Vagina (tissue), 2 donors: ENCODE measurements at places on chromosomes 12 and 14.

- DNase-seq = no peak
Observed at GRCh38 chr12:92336641-92337040, 191.0 kb upstream of the BTG1 start.

GRCh38 chr14:89912667-89913211 lies 41.8 kb downstream of the EFCAB11 start:
- no peak for DNase-seq

DNA sequence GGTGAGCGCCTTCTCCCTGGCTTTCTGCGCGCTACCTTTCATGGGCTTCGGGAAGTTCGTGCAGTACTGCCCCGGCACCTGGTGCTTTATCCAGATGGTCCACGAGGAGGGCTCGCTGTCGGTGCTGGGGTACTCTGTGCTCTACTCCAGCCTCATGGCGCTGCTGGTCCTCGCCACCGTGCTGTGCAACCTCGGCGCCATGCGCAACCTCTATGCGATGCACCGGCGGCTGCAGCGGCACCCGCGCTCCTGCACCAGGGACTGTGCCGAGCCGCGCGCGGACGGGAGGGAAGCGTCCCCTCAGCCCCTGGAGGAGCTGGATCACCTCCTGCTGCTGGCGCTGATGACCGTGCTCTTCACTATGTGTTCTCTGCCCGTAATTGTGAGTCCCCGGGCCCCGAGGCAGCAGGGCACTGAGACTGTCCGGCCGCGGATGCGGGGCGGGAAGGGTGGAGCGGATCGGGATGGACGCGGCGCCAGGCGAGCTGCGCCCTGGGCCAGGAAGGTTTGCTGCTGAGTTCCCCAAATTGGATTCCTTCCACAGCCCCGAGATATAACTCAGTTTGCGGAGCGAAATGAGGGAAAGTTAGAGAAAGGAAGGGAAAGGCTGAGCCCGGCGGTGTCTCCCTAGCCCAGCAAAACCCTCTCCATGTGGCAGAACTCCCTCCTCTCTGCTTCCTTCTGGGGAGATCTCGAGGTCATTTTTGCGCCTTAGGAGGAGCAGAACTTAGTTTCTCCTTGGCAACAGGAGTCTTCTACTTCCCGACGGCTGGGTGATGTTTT lies 972 bp downstream of the PTGDR start:
- no peak for DNase-seq

- DNase-seq = no peak
Observed at GRCh38 chr12:87047691-87048090, 791.5 kb upstream of the MGAT4C start.

- DNase-seq = no peak
Observed at GRCh38 chr14:72701237-72701565, 192.7 kb downstream of the DPF3 start.

DNA sequence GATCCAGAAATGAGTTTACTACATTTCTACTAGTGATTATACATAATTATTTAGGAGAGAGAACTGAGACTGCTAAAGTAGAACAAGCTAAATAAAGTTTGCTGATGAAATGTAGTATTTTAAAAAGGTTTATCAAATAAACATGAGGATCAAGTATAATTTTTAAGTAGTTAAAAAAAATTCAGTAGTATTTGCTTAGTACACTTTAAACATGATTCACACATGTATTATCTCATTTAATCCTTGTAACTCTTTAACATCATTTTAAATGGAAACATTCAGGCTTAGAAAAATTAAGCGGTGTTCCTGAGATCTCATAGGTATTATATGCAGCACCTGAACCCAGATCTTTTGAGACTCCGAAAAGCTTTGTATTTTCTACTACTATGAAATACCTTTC lies 8.7 kb downstream of the SNW1 start:
- no peak for DNase-seq

GRCh38 chr12:4975574-4975973 lies 65.9 kb downstream of the KCNA1 start:
- no peak for DNase-seq

GRCh38 chr12:121227294-121227693 lies 17.4 kb downstream of the P2RX4 start:
- no peak for DNase-seq

DNA sequence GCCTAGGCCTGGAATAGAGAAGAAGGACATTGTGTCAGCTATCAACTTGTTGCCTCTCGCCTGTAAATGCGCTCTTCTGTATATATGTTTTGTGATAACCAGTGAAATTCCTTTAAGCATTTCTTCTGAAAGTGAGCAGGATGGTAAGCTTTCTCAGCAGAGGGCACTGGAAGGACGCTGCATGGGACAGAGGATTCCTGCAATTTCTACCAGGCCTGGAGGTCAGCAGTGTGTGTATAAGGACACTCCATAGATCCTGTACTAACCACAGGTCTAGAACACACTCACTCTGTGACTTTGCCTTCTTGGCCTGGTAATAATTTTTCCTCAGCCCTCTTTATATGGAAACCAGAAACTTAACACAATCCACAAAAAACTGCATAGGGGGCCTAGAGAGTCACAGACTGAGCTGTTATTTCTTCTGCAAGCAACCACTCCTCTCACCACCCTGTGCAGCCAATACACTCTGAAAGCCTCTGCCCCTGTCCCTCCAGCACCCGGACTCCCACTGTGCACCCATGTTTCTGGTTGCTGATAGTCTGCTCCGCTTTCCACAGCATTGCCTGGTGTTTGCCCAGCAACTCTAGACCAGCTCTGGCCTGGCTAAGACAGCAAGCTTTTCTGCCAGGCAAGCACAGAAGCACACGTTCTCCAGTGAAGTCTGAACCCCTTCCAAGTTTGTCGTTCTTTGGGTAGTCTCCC lies 94.0 kb upstream of the RMST start:
- DNase-seq = no peak

- DNase-seq = no peak
Observed at GRCh38 chr12:78171061-78171460, 340.4 kb downstream of the NAV3 start.

DNA sequence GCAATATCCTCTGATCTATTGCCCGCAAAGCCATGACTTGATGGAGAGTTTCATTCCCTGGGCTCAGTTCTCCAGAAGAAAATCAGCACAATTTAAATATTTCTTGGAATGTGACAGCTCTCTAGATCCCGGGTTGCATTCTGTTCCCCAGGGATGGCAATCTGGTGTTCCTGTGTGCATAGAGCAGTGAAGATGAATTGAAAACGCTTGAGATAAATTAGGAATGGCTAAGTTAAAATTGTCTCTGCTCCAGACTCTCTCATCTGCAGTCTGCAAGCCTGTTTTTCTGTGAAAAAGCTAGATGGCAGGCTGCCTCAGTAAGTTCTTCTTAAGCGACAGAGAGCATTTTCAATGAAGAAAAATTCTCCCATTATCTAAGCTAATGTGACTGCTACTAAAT lies 582.5 kb upstream of the MGAT4C start:
- DNase-seq = no peak

DNA sequence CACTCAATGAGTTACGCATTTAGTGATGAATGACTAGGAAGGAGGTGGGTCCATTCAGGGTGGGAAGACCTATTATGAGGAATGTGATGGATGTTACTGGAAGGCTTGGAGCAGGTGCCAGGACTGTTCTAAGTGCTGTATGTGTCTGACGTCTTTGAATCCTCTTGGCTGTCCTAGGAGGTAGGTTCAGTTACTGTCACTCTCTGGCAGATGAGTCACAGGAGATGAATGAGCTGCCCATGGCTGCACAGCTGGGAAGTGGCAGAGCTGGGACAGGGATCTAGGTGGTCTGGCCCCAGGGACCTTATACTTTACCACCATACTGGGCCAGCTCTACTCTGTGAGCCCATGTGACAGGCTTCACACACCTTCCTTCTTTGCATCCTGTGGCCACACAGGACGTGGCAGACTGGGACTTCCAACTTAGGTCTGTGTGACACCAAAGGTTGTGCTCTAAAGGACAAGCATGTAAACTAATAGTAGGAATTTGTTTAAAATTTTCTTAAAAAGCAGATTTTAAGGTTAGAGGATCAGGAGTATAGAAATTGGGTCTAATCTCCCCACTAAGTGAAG lies 24.0 kb downstream of the TCTN1 start:
- no peak for DNase-seq

- no peak for DNase-seq
Observed at GRCh38 chr12:4784404-4785054, 64.3 kb downstream of the GALNT8 start.

- DNase-seq = no peak
Observed at GRCh38 chr14:65277580-65278270, 134.8 kb upstream of the FUT8 start.

GRCh38 chr12:48442179-48442847 lies 30.0 kb upstream of the ANP32D start:
- DNase-seq = no peak

- DNase-seq = no peak
Observed at GRCh38 chr12:89369166-89369565, 16.9 kb upstream of the DUSP6 start.

DNA sequence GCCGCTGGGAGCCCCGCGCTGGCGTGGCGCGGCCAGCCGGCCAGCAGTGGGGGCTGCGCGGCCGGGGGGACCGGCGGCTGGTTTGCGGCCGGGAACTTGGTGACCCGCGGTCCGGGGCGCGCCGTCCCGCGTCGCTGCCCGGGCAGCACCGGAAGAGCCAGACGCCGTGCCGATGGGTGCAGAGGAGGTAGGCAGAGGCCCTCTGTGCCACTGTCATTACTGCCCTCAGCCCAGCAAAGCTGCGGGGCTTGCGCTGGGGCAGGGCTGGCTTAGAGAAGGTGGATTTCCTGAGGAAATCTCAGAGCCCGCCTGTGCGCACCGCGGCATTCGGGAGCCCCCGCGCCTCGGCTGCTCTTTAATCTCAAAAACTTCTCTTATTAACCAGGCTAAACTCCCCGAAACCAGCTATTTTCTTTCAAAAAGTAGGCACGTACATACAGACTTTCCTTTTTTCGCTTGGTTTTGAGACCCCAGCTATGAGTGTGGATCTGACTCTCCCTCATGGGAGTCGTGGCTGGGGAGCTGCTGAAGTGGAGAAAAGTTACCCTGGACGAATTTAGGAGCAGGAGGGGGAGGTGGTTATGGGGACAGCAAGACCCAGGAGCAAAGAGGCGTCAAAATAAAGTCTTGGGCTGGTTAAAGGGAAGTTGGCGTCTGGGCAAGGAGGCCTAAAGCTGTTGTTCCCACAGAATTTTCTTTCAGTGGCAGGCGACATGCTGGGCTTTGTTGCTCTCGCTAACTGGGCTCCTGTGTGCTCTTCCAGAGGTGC lies 802 bp downstream of the SUSD6 start:
- no peak for DNase-seq

DNA sequence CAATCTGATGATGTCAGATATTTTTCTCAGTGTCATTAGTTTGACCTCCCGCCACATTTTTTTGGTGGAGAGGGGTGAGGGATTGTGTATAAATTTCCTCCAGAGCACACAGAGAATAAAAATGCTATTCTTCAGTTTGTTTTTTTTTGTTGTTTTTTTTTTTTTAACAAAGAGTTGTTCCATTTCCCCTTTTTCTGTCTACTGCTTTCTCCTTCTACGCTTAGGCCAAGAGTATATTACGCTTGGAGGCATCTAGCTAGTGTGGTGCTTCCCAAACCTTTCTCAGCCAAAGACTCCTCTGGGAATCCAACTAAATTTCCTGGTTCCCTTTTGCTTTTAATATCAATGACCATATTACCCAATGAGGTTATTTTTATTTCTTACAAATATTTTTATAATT lies 465.6 kb downstream of the ZFP36L1 start:
- no peak for DNase-seq

DNA sequence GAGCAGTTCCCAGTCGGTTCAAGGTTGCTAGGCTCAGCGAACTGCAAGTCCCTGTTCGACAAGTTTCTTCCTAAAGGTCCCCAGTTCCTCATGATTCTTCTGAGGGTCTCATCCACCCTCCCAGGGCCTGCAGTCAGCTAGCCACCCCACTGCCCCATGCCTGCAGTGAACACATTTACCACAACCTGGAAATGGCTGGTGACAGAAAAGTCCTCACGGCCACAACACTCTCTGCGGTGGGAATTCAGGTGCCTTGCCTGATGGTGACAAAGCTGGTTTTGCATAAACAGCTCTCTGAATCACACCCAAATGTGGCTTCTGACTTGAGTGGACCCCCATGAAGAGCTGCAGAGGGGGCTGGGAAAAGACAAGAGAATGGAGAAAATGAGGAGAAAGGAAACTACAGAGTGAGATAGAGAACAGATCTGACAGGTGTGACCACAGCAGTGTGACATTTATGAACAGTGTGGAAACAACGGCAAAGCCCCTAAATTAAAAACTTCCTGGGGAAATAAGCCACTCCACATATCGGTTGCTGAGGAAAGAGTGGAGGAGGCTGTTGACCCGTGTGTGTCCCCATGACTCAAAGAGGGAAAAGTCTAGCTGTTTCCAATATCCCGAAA lies 1.3 kb upstream of the CD27 start:
- DNase-seq = no peak
